T-helper 2 cell treated with Interferon-gamma antibody and Interleukin-4, amounts not matched to agents 5 μg/mL and 100 μg/mL, for 36 hours (primary cell): ENCODE measurements at places on chromosomes 4 and X.

- no peak for DNase-seq
These were observed 211.2 kb upstream of the PSAPL1 start for GRCh38 chr4:7645956-7646355.

GRCh38 chrX:44431194-44431593, 87.7 kb upstream of the EFHC2 start:
- no peak for DNase-seq

DNA sequence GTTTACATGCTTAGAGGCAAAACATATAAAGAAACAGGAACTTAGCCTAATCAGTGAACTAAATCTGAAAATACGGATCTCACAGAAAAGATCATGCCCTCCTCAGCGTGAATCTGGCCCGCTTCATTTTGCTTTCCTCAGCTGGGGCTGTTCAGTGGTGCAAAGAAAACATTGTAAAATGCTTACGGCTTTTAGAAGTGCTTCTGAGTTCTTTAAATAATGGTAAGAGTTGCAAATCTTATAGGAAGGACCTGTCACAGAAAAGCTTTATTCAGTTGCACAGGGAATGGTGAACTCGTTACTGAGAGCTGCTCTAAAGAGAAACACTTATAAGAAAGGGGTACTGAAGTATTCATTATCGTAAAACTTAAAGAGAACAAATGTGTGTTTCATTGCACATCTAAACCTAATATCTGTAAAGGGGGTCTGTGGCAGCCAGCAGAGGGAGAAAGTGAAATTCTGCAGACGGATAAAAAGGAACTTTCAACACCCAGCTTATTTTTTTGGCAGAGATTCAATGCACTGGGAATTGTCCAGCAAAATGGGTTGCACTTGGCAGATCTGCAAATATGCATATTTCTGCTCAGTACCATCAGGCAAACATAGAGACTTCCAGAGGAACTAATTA, 139.2 kb upstream of the ANK2 start:
- DNase-seq = no peak

DNA sequence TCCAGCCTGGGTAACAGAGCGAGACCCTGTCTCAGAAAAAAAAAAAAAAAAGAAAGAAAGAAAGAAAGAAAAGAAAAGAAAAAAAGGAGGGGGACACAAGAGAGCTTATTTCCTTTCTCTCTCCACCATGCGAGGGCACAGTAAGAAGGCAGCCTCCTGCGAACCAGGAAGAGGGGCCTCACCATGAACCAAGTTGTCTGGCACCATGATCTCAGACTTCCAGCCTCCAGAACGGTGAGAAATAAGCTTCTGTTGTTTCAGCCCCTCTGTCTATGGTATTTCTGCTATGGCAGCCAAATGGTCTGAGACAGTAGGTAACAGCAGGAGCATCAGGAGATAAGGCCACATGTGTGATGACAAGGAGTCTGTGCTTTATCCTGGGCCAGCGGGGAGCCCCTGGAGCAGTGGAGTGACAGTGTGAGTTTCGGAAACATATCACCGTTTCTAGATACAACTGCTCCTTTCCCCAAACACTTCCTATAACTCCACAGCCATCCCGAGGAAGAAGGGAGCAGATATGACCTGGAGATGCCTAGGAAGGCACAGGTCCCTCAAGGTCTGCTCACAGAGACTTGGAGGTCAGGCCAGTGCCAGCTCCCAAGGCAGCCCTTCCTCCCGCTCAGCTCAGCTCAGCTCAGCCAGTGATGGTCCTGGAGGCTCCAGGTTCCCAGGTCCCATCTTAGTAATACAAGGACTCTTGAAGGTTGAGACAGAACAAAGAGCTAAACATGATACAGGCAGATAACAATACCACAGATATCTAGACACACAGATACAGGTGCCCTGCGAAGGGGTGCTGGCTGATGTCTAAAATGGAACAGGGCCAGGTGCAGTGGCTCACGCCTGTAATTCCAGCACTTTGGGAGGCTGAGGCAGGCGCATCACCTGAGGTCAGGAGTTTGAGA, 17.7 kb downstream of the JAKMIP1 start:
- DNase-seq = no peak

GRCh38 chr4:105946771-105947170, 51.5 kb downstream of the NPNT start:
- no peak for DNase-seq

GRCh38 chr4:128908735-128909134, 99.2 kb downstream of the JADE1 start:
- no peak for DNase-seq

GRCh38 chr4:86778175-86778574, 71.0 kb downstream of the SLC10A6 start:
- DNase-seq = no peak

DNA sequence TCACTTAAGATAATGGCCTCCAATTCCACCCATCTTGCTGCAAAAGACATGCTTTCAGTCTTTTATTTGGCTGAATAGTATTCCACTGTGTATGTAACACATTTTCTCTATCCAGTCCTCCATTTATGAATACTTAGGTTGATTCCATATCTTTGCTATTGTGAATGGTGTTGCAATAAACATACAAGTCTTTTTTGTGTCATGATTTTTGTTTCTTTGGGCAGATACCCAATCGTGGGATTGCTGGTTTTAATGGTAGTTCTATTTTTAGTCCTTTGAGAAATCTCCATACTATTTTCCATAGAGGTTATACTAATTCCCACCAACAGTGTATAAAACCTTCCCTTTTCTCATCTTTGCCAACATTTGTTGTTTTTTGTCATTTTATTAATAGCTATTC, 180.9 kb downstream of the SMIM20 start:
- no peak for DNase-seq

GRCh38 chr4:107843391-107843790, 18.7 kb downstream of the SGMS2 start:
- no peak for DNase-seq

DNA sequence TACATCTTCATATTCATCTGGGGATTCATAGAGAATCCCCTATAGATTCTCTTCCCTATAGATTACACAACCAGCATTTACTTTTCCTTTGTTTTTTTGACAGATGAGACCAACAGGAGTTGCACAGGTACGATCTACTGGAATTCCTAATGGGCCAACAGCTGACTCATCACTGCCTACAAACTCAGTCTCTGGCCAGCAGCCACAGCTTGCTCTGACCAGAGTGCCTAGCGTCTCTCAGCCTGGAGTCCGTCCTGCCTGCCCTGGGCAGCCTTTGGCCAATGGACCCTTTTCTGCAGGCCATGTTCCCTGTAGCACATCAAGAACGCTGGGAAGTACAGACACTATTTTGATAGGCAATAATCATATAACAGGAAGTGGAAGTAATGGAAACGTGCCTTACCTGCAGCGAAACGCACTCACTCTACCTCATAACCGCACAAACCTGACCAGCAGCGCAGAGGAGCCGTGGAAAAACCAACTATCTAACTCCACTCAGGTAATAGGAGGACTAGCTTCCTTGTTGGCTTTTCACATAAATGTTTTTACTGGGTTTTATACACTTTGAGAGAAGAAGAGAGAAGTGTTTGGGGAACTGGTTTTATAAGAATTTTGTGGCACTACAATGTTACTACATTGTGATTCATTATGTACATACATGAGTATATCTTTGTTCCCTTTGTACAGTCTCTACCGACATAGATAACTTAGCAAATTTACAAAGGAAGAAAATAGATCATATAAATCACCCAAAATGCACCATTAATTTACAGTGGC, 137.2 kb downstream of the DIPK2B start:
- DNase-seq = no peak

GRCh38 chr4:185380320-185380719, 15.4 kb downstream of the LRP2BP start:
- DNase-seq = no peak

DNA sequence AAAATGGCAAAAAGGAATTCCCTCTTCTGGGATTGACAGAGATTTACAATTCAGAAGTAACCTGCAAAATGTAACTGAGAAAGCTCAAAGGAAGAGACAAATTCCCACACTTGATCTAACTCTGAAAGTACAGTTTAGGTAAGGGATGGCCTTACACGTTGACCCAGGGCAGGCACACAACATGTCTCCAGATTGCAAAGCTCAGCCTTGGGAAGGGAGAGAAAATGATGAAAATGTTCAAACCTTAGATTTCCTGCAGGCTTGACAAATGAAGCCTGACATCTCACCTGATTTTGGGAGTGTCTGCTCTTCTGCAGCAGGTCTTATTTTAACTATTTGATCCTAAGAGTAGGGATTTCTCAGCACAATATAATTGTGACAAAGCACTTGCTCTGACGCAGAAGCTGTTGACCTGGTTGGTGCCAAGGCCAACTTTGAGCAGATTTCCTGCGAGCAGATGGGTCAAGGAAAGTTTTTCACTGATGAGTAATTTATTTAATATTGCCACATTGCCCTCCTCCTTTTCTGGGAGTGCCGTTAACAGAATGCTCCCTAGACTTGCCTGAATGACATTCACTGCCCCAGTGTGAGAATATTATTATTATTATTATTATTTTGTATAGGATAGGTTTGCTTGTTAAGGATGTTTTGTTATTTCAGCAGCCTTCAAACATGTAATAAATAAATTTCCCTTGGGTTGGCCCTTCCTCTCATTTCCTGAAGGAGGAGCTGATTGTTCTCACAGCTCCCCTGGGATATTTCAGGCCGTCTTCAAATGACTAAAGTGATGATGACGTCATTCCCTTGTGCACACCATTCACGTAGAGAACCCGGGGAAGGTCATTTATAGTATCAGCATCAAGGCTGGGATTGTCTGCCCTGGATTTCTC, 157.1 kb downstream of the VEGFC start:
- DNase-seq = no peak

GRCh38 chr4:87853108-87853507, 20.3 kb downstream of the MEPE start:
- DNase-seq = no peak

DNA sequence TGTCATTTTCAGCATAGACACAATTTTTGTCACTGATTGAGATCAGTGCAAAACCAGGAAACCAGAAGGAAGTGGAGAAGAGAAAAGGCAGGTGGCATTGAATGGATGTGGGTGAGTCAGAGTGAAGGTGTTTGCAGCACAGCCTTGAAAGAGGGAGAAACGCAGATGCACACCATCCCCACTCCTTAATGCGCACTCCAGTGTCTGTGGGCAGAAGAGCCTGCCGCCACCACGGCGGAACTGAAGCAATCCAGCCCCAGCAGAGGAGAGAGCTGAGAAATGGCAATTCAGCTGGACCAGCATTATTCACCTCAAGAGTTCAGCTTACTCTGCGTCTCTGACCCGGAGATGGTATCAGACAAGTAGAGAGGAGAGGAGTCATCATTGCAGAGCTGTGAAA, 393.1 kb upstream of the FRG1 start:
- DNase-seq = no peak

GRCh38 chr4:147840838-147841738, 109.2 kb downstream of the ARHGAP10 start:
- no peak for DNase-seq
